ENCODE measurements at places on chromosomes 3 and 15.

DNA sequence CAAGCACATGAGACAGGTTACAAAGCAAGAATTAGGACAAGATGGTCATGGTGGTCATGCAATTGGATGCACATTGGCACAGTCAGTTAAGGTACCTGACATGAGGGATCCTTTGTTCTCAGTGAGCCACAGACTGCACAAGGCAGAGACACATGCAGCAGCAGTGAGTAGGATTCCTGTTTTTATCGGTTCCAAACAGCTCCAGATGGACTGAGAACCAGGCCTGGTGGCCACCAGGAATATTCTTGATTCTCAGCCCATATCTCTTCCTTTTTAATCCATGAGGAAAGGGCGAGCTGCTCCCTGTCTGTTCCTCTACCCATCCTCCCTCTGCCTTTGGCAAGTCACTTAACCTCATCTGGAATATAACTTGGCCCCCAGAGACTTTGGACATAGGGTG is 410.8 kb downstream of the GAP43 start:
- DNase-seq, result no peak

- no peak for DNase-seq
These were observed 69.3 kb downstream of the MESD start for GRCh38 chr15:80920271-80920699.

DNA sequence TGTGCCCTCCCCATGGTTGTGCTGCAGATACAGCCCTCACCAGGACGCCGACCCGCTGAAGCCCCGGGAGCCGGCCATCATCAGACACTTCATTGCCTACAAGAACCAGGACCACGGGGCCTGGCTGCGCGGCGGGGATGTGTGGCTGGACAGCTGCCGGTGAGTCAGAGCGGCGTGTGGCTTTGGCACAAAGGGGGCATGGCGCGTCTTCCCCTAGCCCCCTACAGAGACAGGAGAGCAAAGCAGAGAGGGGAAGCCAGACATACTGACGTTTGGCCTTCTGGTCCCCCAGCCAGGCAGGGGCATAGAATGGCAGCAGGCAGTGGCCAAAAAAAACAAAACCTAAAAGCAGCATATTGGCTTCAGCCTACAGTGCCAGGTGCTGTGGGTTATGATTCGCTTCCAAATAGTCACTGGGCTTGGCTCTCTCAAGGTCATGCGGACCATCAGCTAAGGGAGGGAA is 64.0 kb downstream of the MESD start:
- no peak for DNase-seq

GRCh38 chr3:183330881-183331280 is 77.8 kb downstream of the B3GNT5 start:
- DNase-seq, result no peak

GRCh38 chr3:195060531-195061291 is 210.2 kb downstream of the XXYLT1 start:
- no peak for DNase-seq

GRCh38 chr15:99249270-99249841 is at the start of gene TTC23:
TTC23 (minus strand) TSS chr15:99249581; CDS start chr15:99228712, 20,869 bp downstream.
- no peak for DNase-seq

GRCh38 chr3:50525987-50526386 is 22.6 kb upstream of the CACNA2D2 start:
- DNase-seq, result peak; percentile 28

DNA sequence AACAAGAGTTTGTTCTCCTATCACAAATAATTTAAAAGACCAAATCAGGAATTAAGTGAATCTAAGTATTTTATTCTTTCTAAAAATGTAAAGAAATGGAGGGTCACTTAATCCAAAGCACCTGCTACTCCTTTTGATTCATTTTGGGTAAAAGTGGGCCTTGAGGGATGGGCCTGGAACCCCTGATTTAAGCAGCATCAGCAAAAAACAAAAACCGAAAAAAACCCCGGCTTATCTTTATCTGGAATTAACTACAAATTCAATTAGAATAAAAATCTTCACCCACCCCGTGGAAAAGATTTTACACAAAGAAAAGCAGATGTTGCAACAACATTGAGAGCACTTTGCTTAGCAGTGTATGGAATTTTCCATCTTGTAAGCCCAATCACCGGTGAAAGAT is 1018.2 kb downstream of the MCTP2 start:
- DNase-seq, result no peak

DNA sequence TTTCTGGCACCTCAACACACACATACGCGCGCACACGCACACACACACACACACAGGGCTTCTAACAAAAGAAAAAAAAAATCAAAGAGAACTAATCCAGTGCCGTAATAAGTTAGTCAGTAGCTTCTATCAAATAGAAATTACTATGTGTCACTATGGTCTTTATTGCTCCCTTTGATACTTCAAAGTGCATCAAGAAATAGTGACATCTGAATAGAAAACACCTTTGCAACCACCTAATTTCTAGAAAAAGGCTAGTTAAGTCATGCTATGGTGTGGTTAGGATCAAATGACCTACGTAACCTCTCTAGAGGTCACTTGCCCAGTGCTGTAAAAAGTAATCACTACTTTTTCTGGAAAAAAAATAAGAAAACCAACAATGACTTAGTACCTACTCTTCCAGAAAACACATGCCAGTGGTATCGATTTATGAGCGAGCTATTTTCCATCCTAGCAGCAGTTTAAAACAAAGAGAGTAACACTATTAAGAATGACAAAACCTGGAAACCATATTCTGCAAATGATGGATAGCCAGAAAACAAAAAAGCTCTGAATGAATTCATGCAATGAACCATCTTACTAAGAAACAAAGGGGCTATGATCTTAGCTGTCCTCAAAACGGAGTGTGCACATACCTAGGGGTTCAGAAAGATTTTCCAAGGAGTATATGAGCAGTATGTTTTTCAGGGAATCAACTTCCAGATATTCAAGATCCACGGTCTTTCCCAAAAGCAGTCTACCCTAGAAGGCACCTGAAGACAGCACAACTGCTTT is 6.8 kb downstream of the AVEN start:
- no peak for DNase-seq

GRCh38 chr3:126414406-126414805 is 19.7 kb downstream of the CFAP100 start:
- DNase-seq, result no peak

DNA sequence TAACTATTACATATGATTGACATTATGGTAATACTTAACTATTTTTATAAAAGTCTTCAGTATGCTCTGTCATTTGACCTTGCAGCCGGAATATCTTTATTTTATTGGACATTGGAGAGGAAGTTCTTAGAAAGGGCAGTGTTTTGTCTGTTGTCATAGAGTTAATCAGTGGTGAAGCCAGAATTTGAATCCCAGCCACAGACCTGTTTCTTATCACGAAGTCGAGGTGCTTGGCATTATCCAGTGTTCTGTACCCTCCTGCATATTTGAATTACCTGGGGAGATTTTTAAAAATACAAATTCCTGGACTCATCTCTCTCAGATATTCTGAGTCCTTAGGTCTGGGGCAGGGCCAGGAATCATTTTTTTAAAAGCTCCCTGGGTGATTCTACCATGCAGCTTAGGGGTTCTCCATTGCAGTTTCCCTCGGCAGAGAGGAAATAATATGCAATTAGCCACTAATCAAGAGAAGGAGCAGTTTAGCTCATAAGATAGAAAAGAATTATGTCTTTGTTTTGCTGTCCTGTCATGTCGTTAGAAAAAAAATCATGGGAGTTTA is 195.6 kb upstream of the CFAP20DC start:
- no peak for DNase-seq

- DNase-seq, result no peak
These were observed 79.9 kb upstream of the NEO1 start for GRCh38 chr15:72972362-72972761.

- DNase-seq, result no peak
These were observed 71.8 kb downstream of the MINDY2 start for GRCh38 chr15:58842713-58843396.

DNA sequence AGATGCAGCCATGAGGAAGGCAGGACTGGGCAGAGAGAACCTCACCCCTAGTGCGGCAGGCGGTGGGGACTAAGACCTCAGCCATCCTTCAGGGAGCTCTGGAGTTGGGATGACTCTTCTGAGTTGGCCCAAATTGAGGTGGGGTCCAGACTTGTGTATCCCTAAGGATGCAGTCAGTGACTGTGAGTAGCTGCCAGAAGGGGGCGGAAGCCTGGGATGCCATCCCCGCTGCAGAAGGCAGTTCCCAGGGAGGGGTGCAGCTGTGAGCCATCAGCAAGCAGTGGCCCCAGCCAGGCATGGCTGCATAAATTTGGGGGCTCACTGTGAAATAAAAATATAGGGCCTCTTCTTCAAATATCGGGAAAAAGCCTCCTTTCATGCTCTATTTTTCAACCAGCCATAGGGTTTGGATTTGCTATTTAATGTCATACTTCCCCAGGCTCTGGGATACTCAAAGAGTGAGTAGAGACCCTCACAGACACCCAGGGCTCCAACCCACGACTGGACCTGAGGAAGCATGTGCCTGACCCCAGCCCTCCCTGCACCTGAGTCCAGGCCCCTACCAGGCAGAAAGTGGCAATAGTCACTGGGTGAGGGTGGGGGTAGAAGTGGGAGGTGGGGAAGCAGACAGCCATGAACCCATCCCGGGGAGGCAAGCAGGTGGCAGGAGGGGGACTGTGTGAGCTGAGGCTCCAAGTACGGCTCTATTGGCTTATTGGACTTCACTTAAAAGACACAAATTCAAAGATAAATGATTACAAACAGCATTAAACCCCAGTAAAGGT is 30.5 kb downstream of the GRK7 start:
- no peak for DNase-seq

DNA sequence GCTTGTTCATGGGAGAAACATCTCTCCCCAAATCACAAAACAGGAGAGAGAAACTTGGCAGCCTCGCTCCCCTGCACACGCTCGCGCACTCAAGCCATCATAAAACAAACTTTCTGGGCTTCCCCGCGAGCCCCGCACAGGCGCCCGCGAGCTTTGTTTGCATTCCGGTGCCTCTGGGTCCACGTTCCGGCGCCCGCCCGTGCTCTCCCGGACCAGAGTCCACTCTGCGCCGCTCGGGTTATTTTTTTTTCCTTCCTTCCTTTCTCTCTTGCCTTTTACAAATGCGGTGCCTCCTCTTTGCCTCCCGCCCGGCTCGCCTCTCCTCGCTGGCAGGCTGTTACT is 363 bp downstream of the MAGI1 start:
- no peak for DNase-seq

- no peak for DNase-seq
These were observed 720.3 kb upstream of the ARPP21 start for GRCh38 chr3:34919025-34919424.

GRCh38 chr3:60803216-60804173 is 447.8 kb downstream of the FHIT start:
- no peak for DNase-seq

- no peak for DNase-seq
These were observed 379.8 kb downstream of the VPS13C start for GRCh38 chr15:61680260-61681037.

GRCh38 chr3:183117056-183117455 is 17.8 kb upstream of the MCCC1 start:
- DNase-seq, result no peak

DNA sequence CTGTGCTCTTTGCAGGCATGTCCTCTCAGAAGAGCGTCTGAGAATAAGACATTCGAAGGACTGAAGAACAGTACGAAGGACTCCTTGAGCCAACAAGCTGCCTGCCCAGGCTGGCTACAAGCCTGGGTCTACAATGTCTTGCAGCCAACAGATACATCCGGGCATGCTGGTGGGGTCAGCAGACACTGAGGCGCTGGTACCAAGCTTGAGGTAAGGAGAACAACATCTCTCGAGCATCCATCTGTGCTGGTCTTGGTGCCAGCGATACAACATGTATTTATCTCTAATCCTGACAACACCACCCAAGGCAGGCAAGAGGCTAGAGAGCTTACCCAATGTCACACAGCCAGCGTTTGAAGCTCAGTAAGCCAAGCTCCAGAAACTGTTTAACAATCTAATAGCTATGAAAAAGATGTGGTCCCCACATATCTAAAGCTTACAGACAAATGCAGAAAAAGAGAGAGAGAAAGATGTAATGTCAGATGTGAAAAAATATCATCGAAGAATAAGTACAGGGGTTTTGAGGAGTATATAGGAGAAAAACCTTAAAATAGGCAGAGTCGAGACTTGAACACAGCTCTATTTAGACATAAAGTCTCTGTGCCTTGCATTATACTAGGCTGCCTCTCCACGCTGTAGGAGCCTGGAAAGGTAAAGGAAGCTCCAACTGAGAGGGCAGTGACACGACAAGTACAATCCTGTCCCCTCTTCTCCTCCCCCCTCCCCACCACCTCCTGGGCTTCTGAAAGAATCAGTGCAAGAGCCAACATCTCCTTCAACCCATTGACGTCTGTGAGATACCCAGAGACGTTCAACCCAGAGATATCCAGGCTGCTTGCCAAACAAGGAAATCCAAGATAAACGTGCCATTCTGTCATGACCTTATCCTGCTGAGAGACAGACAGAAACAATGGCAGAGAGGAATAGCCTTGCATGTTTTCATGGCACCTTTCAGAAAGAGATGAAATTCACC is 39.4 kb downstream of the WWTR1 start:
- DNase-seq, result no peak

DNA sequence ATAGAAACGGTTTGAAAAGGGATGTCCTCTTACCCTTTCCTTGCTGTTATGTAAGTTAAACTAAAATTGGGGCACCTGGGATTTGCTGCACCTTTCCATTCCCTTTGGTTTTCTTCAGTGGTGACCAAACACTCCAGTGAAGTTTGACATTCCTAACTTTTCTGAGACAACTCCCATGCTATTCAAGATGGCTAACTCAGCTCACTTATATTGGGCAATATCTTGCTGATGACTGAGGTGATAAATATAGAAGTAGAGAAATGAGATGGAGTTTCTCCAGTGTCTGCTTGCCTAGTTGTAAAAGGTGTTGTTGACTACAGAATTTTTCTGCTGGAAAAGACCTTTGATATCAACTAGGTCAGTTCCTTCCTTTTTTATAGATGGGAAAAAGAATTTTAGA is 291.8 kb downstream of the GAP43 start:
- DNase-seq, result no peak

GRCh38 chr15:33115191-33115861 is 79.2 kb downstream of the FMN1 start:
- no peak for DNase-seq

DNA sequence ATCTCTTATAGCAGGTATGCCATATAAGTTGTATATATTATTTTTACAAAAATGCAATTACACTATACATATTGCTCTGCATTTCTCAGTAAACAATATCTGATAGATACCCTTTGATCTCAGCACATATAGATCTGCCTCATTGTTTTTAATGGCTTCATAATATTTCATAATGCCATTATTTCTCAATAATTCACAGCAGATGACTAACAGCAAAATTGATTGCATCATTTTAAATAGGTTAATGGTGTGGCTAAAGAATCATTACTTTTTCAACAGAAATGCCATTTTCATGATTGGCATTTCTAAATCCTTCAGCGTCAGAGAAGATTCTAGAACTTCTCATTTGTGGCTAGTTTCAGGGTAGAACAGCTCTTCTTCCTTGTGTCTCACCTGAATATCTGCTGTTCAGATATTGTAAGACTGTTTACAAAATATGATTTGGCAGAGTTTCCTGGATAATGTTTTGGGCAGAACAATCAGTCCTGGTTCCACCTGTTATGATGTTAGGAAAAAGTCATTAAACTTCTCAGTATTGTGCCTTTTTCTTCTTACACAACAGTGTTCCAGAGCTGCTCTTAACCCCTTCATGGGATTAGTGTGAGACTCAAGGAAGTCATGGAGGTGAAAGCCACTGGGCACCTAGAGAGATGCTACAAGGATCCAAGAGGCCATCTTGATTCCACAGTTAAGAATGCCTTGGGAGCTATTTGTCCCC is 397.6 kb upstream of the THBS1 start:
- no peak for DNase-seq

- DNase-seq, result no peak
These were observed 192.6 kb downstream of the MEX3B start for GRCh38 chr15:81853150-81853748.

GRCh38 chr3:43071313-43071893 is 34.5 kb downstream of the POMGNT2 start:
- DNase-seq, result no peak
